ENCODE measurements at places on chromosomes 5 and 9. TPM values are rescaled to one million over a fixed set of nuclear protein-coding genes. Genes with fewer than 3 reads are reported as not detected.

PRDM9 gene
- total RNA-seq = not detected

DDX4 gene
- total RNA-seq = not detected

COX7C gene
- 145 TPM for total RNA-seq

- no peak for DNase-seq
Observed at GRCh38 chr5:150639751-150640150, 709 bp upstream of the SYNPO start.

GRCh38 chr9:92669527-92669889 lies 423 bp downstream of the IPPK start:
- DNase-seq = no peak

DNA sequence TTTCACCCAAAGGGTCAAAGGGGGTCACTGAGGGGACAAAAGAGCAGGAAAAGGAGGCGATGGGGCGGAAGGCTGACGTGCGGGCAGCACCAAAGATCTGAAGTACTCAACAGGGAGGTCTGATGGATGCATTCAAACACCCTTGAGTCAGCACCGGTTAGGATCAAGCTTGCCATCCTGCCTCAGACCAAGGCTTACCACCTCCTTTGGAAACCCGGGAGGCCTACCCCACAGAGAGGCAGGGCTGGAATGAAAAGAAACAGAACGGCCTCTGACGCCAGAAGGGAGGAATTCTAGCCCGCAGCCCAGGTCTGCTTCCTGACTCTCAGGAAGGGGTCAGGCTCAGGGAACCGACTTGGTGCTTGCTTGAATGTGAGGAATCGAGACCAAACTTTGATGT lies 125.6 kb downstream of the PAPPA start:
- no peak for DNase-seq

DNA sequence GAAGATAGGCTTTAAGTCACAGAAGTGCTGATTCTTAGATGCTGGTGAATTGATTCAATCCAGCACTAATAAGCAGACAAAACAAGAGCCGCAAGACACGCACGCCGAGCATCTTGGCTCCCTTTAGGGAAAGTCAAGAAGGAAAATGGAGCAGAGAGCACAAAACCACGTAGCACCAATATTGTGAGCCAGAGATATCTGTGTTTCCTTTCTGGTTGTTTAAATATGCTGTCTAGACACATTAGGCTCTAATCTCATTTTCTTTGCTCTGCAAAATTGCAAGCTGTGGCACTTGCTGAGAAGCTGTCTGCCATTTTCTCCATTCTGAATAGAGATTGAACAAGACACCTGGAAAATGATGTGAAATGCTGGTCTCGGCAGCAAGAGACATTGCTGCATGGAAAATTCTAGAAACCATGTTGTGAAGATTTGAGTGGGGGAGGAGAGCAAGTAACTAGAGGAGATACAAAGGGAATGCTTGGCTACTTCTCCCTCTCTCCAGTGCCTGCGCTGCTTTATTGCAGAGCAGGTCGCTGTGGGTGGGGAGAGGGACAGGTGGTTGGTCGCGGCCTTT lies 336.3 kb downstream of the MED10 start:
- no peak for DNase-seq
